Fibroblast of skin of left biceps (primary cell): ENCODE measurements at places on chromosomes 6 and 20.

DNA sequence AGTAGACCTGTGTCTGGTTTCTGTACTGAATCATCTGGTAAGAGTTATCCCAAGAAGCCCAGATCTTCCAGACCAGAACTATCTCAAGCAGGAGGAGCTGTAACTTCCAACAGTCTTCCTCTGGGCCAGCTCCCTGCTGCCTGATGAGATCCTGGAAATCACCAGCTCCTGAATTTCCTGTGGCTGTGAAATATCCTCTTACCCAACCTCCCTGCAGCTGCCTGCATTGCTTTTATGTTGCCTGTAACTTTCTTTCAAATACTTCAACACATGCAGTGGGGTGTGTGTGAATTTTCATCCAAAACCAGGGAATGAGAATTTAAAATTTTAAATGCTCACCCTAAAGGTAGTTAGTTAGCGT lies 160.5 kb upstream of the LAMP5 start:
- peak; percentile 16 for DNase-seq

GRCh38 chr6:35547676-35548075 lies 35.0 kb upstream of the TULP1 start:
- DNase-seq: no peak

DNA sequence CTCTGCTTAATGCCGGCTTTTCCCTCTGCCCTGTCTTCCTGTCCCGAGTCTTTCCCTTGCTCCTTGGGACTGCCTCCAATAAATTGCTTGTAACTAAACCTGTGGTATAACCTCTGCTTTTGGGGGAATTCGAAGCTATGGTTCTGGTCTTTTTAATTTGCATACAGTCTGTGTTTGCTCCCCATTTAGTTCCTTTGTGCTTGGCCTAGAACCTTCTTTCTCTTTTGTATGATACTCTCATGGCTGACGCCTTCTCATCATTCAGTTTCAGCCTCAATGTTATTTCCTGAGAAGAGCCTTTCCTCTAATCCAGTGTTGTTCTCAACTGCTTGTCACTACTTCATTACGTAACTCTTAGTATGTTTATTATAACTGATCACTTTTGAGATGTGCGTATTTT lies 248.0 kb downstream of the PHF3 start:
- DNase-seq: no peak

DNA sequence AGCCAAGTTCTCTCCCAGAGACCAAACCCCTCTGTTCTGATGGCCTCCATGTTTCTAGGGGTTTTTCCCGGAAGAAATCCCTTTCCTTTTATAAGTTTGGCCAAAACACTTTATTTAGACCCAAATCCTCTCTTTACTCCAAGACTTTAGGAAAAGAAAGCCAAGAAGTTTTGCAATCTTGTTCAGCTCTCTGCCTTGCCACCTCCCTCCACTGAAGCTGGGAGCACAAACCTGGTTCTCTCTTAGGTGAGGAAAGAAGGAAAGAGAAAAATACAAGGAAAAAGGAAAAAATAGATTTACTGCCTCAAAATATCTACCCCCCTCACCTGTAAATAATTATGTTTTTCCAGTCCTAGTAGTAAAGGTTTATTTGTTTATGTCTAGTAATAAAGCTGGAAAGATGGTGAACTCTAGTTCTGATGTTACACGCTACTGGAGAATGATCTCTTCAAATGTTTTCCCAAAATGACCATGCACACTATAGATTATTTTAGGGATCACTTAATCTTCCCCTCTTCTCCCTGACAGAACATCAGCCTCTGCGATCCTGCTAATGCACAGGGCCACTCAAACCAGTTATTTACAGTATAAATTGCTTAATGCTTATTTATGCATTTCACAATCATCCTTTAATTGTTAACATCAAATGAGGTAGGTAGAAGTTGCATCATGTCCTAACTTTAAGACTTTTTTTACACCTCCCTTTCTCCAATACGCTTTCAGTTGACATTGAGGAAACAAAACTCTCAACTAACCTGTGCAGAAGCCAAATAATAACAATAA lies 10.9 kb upstream of the ARG1 start:
- DNase-seq: no peak

DNA sequence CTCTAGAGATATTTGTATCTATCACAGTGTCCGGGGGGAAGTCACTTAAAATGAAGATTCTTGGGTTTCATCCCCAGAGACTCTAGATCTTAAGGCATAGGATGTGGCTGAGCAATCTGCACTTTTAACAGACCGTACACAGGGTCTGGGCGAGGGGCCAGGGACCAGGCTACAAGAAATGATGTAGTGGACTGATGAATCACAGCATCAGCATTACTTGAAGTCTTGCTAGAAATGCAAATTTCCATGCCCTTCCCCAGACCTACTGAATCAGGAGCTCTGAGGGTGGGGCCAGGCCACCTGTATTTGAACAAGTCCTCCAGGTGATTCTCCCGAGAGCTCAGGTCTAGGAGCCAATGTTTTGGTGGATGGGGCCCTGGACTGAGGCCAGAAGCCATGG lies 168.4 kb downstream of the DOK5 start:
- peak; percentile 90 for DNase-seq

GRCh38 chr6:140045116-140045515 lies 670.7 kb upstream of the CITED2 start:
- DNase-seq: no peak
